ENCODE measurements at places on chromosomes 5 and 9.

- no peak for DNase-seq
Observed at GRCh38 chr5:138980441-138980840, 105.3 kb upstream of the LRRTM2 start.

DNA sequence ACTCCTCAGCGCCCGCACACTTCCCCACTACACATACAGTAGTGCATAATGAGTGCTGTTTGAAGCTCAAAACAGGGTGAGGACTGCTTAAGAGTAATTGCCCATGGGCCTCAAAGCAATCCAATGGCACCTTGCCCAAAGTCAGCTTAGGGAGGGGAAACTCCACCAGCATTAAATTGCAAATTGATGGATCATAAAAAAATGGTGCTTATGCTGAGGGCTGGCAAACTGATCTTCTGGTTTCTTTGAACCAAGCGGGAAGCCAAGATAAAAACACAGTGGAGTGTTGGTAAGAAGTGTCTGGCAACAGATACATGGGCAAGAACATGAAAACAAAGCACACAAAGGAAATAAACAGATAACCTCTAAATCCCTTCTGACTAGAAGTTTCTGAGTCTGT, 28.0 kb downstream of the TLE1 start:
- no peak for DNase-seq

- DNase-seq, result no peak
Observed at GRCh38 chr9:107648153-107648715, 158.7 kb upstream of the KLF4 start.

- no peak for DNase-seq
Observed at GRCh38 chr9:112809906-112810305, 59.3 kb downstream of the SNX30 start.

GRCh38 chr9:123620239-123620638, 264.2 kb downstream of the CRB2 start:
- DNase-seq, result no peak

DNA sequence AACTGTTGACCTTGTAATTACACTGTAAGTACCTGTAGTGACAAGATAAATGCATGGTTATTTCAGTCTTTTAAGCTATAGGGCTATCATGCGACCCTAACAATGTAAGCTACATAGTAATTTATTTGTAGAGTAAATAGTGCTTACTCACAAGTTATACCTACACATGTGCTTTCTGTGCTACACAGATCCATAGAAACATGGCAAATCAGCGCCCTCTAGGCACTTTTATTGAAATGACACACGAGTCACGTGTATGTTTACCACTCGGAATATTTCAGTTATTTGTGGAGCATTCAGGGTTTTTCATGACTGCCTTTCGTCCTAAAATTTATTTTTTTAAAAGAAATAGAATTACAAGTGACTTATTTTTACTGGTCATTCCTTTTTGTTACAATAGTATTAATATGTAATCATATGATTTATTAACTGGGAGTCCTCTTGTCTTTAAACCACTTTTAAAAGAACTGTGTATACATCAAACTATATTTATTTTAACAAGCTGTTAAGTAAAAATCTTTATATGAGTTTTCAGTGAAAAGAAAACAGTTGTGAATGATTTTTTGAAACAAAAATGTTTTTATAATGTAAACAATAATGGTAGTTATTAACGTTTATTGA, 1242.3 kb upstream of the WWC1 start:
- no peak for DNase-seq

GRCh38 chr9:33687779-33688178, 107.6 kb upstream of the PRSS3 start:
- DNase-seq, result no peak

GRCh38 chr9:17090041-17090440, 44.8 kb upstream of the CNTLN start:
- DNase-seq, result no peak
